CD14-positive monocyte (primary cell): ENCODE measurements at places on chromosomes 2 and 18.
A peak's percentile ranks its signal among the peaks of the same experiment; 100 is the strongest.

DNA sequence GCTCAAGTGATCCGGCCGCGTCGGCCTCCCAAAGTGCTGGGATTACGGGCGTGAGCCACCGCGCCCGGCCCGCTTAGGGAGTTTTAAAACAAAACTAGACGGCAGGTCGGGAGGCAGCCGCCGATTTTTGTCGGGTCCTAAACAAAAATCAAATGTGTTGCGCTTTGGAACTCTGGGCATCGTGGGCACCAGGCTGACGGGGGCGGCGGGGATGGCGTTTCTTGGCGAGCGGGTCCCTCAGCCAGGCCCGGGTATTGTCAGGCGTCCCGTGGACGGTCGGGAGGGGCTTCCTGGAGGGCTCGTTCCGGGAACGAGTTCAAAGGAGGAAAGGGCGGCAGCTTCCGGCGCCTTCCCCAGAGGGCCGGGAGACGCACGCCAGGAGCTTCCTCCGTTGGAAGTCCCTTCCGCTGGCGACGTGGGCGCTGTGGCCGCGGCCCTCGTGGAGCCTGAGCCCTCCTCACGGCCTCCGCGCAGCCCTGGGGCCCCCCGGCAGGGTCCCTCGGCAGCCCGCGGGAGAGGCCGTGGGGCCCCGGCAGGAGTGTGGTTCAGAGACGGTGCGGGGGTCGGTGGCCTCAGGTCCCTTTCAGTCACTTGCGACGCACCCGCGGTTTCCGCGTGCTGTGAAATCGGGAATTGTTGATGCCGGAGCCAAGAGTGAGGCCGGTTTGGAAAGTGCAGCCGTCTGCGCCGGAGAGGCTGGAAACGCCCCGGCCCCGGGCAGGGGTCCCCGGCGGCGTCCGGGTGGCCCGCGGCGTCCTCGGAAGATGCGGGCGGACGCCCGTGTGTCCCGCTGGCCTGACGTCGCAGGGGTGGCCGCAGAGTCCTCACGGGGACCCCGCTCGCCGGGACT is 59.3 kb downstream of the EMILIN2 start:
- DNase-seq = peak; percentile 15

GRCh38 chr18:13610555-13611141 is 115.7 kb downstream of the FAM210A start:
- no peak for DNase-seq

- no peak for DNase-seq
These were observed 136.9 kb downstream of the PTGR3 start for GRCh38 chr18:75071866-75072671.

DNA sequence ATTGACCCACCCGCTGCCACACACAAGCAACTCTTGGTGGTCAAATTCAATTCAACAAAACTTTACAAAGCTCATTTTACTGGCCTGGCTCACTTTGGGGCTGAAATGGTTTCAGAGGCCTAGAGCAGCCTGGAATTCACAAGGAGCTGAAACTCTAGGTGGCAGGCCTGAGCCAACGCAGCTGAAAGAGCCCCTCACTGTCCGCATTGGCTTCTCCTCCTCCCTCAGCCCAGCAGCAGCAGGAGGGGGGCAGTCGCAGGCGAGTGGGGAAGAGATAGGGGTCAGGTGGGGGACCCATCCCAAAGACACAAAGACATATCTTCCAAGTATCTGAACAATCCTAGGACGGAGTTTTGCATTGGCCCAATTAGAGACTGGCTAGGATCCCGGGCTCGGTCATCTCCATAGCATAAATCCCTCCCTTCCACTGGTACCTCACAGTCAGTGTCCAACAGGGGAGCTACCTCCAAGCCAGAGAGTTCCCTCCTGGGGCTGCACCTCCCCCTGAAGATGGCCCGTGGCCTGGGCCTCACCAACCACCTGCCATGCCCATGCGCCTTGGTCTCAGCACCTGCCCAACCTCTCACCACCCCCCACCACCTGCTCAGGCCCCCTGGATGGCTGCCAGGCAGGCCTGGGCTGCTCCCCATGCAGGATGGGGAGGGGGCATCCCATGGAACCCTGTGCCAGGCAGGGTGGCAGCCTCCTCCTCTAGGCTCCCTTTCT is 113.4 kb downstream of the ZBTB7C start:
- DNase-seq = no peak

- no peak for DNase-seq
These were observed 163.1 kb downstream of the ASB1 start for GRCh38 chr2:238589591-238590460.

DNA sequence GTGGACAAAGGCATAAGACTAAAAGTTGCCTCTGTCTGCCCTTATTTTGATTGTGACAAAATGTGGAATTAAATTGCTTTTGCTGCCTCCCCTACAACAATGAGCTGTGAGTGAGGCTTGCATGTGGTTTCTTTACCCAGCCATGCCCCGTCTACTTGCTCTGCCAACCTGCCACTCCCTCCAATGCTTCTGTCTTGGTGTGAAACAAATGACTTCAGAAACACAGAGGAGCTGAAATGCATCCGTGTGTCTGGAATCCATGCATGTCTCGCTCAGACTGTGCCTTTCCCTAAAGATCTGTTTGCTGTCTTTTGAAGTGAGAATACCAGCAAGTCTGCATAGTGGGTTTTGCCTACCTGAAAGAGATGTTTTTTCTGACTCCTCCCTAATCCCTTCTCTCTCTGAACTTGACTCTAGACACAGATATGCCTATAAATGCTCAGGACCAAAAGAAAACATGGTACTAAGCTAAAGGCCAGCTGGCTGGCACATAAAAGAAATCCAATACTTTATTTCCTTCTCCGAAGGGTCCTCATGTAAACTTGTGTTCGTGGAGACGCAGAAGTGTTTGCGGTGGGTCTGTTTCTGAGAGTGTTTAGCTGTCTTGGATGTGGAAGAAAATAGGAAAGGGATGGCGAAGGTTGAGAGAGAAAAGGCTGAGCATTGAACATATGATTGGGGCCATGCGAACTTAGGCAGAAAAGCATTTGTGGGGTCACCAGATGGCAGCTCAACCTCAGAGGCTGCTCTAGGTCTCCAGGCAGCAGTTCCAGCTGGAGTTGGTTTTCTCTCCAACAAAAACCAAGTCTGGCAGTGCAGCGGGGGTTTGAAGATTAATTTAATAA is 120.5 kb downstream of the CCBE1 start:
- DNase-seq = no peak

GRCh38 chr2:216956820-216957493 is 97.1 kb upstream of the TNP1 start:
- no peak for DNase-seq

- DNase-seq = no peak
These were observed 79.0 kb downstream of the TLK1 start for GRCh38 chr2:171081649-171082111.

GRCh38 chr2:160125828-160126227 is 63.4 kb upstream of the PLA2R1 start:
- no peak for DNase-seq

DNA sequence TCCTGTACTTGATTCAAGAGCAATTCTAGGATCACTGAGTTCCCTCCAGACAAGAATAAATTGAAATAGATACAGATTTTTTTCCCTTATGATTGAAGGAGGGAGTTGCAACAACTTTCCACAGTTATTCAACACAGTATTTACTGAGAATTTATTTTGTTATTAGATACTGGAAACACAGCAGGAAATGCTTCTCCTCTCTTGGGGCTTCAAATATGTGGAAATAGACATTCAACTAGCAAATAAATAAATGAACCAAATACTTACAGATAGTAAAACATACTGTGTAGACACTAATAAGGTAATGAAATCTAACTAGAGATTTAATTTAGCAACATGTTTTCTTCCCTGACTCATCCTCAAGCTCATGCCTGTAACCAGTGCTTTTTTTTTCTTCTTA is 169.2 kb downstream of the LNPK start:
- DNase-seq = no peak

DNA sequence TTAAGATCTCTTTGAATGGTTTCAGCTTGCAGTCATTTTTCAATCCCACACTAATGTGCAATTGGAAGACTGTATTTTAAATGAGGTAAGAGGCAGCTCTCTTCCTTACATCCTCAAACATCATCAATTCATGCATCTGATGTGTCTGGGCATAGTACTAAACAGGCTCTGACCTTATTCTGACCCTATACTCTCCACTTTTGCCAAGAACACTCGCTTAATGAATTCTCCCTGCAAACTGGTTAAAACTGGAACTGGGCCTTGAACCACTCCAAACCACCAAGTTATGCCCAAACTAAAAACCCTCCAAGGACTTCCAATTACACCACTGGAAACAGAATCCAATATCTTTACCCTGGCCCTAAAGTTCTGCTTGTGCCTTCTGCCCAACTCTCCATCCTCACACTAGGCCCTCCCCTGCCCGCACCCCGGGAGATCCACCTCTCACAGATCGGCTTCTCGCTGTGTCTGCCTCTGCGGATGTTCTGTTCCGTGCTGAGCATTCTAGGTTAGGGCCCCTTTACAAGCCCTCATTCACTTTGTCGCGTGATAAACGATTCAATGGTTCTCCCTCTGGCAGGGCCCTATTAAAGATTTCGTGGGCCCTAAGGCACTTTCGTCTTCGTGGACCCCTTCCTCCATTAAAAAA is 1.2 kb downstream of the M1AP start:
- no peak for DNase-seq

- DNase-seq = no peak
These were observed 473.7 kb upstream of the SALL3 start for GRCh38 chr18:78505851-78506461.

GRCh38 chr2:20362701-20363435 is 12.2 kb upstream of the PUM2 start:
- no peak for DNase-seq

GRCh38 chr2:11876436-11876835 is 130.0 kb downstream of the LPIN1 start:
- no peak for DNase-seq

GRCh38 chr2:77602771-77603170 is 80.6 kb upstream of the LRRTM4 start:
- DNase-seq = no peak

DNA sequence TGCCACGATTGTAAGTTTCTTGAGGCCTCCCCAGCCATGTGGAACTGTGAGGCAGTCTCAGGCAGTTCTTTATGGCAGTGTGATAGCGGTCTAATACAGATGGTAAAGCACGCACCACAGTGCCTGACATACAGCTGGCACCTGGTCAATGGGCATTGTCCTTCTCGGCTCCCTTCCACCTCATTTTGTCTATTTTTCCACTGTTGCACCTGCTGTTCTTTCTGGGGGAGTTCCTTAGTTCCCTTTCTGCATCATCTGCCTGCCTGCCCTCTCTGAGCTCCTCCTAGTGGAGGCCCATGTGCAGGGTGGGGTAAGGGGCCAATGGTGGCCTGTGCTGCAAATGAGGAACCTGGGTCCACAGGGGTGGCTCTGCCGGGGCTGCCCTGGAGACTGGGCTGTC is 157.6 kb downstream of the LPIN1 start:
- peak; percentile 60 for DNase-seq

DNA sequence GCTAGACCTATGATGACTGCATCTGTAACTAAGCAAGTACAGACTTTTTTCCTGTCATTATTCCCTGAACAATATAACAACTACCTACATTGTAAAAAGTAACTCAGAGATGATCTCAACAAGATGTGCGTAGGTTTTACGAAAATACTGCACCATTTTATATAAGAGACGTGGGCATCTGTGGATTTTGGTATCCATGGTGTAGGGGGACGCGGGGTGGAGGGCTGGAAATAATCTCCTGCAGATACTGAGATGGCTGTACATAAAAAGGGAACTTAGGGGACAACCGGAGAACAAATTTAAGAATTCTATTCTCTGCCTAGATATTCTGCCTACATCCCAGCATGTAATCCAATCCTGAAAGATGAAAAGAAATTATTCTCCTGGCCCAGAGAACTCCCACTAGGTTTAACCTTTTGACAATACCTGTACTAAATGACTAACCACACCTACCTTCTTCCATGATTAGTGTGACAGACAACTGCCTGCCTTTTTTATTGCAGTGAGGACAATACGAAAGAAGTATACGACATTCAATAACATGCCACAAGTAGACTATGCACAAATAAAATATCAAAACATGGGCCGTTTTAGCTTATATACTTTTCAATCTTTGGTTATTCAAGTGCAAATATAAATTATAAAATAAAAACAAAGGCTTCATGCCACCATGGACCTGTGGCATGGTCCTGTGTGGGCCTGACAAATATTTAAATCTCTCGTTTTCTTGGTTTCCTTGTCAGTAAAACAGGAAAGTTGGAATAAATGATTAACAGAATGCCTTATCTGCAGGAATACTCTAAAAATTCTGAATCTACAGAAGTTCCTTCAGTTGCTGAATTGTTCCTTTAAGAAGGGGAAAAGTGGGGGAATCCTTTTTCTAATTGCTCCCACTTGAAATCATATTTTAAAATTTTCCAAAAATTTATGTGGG is 46.3 kb downstream of the RTN4 start:
- DNase-seq = no peak

DNA sequence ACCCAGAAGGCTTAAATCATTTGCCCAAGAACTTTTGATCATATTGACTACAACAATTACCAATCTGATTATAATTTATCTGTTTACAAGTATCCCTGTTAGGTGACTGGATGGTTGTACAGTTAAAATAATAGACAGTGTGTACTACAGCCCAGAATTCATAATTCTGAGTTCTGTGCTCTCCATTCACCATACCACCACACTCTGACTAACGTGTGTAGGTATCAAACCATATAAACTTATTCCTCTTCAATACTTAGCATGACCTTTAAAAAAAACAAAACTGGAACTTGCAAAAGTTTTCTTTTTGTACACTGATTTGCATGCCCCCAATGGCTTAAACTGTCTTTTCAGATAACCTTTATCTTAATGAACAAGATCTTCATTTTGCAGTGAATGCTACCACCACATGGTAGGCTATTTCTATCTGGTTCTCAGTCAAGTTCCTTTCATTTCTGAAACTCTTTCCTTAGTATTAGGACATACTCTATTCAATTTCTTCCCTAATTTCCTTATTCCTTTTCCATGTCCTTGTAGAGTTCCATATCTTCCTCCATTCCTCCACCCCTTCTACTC is 50.9 kb downstream of the SOS1 start:
- no peak for DNase-seq

GRCh38 chr18:12593866-12594265 is 64.0 kb downstream of the SPIRE1 start:
- no peak for DNase-seq

DNA sequence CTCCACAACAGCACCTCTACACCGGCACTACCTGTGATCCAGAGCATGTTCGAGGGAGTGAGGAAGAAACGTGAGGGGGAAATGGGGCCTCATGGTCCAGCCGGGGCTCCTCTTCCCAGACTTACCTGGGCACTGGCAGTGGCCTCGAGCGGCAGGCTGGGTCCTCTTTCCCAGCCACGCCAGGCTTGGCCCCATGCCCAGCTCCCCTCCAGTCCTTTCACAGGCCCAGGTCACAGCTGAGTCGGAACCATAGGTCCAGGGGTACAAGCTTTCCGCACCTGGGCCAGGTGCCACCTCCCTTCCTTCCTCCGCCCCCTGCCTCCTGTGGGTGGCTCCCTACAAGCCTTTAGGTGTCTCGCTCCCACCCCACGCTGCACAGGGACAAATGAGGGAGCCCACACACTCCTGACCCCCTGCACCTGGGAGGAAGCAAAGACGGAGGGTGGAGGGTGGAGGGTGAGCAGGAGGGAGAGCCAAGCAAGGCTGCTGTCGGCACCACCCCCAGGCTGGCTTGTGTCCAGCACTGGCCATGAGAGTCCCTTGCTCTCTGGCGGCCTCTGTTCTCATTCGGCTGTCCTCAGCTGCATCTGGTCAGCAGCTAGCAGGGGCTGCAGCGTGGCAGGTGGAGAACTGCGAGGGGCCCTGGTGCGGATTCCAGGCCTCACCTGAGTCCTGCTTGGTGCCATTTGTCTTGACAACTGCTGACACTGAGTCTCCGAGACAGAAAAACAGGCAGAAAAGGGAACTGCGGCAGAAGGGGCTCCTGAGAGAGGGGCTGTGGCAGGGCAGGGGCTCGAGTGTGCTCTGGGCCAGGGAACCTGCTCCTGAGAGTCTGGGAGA is 26.8 kb downstream of the ADRA2B start:
- peak; percentile 1 for DNase-seq

- no peak for DNase-seq
These were observed 5.0 kb upstream of the MRPL19 start for GRCh38 chr2:75641587-75641986.
